ENCODE measurements at places on chromosomes 1 and 21.

DNA sequence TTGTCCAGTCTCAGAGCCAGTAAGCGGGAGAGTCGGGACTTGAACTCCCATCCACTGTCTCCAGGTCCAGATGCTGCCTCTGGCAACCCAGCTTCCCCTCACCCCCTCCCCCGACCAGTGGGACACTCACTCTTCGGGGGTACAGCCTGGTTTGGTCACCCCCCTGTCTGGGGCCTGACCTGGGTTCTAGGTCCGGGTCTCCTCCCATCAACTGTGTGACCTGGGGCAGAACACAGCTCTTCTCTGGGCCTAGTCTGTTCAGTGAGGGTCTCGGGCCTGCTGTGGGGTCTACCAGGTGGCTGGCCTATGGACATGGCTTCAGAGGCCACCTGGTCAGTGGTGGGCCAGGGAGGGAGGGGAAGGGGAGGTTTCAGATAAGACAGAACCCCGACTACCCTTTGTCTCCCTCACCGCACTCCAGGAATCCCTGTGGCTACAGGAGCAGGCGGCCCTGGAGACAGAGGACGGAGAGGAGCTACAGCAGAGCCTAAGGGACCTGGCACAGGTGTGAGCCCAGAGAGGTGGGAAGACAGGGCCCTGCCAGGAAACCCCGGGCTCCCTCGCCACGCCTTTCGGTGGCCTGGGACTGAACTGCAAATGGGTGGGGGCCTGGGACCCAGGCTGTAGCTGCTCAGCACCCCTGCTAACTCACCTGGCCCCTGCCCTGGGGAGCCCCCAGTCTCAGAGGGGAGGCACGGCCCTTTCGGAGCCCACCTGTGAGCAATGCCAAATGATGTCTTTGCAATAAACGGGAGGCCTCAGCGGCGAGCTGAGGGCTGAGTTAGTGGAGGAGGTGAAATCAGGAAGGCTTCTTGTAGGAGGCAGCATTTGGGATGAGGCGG is 4.1 kb upstream of the NBPF3 start:
- no peak for DNase-seq

DNA sequence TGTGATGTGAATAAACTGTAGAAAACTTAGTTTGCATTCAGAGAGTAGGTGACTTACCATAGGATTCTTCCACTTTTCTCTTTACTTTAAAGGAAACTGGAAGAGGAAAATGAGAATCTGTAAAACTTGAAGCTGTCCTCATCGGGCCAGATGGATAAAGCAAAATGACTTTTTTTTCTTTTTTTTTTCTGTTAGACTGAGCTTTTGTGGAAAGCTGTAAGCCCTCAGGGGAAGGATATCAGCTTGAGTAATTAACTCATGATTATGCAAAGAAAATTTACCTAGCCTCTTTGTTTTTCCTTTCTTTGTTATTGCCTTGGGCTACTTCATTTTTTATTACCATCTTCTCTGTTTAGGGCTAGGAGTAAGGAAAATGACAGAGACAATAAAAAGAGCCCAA is 53.4 kb downstream of the DPH5 start:
- DNase-seq = no peak

DNA sequence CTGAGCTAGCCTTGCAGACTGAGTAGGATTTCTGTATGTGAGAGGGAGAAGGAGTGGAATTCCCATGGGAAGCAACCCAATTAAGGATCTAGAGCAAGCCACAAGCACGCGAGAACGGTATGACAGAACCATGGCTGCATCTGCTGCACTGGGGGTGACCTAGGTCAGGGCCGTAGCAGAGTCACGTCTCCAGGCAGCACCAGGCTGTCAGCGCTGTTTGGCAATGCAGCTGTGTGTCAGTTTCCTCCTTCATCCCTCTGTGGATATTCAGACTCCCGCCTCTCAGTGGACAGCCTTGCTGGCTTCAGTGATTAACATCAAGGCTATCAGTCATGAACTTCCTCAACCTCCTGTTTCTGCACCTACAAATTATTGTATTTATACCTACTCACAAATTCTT is 118.1 kb upstream of the PPP2R5A start:
- peak; percentile 78 for DNase-seq

- DNase-seq = no peak
Measured at GRCh38 chr1:240650877-240651276, 38.9 kb upstream of the GREM2 start.

DNA sequence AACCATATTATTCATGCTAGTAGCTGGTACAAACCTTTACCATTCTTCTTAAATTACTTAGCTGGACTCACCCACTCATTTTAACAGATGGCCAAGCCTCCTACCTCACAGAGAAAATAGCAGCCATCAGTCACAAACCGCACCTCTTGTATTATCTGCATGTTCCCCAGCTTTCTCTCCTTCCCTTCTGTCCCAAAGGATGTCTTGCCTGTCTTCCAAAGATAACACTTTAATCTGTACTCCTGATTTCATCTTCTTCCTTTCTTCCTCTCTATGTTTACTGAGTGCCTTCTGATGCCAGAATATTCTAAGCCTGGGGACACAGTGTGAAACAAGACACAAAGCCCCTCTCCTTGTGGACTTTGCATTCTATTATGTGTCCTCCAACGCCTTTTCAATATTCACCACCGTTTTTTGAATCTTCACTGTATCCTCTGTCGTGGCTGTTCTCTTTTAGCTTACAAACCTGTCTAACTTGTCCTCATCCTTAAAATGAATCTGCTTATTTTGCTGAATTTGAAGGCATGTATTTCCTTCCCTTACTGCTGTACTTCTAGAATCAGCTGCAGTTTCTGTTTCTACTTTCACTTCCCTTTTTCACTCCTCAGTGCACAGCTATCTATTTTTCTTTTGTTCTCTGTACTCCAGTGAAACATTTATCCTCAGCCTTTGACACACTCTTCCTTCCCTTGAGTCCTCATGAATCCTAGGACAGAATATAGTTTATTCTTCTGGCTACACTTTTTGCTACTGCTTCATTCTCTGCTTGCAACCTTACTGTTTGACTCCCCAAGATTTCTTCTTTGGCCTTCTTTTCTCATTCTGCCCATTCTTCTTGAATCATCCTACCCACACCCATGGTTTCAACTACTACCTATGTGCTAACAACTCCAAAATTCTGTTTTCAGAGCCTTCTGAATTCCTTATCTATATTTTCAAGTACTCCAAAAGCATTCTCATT is 216.9 kb upstream of the SAMSN1 start:
- no peak for DNase-seq

DNA sequence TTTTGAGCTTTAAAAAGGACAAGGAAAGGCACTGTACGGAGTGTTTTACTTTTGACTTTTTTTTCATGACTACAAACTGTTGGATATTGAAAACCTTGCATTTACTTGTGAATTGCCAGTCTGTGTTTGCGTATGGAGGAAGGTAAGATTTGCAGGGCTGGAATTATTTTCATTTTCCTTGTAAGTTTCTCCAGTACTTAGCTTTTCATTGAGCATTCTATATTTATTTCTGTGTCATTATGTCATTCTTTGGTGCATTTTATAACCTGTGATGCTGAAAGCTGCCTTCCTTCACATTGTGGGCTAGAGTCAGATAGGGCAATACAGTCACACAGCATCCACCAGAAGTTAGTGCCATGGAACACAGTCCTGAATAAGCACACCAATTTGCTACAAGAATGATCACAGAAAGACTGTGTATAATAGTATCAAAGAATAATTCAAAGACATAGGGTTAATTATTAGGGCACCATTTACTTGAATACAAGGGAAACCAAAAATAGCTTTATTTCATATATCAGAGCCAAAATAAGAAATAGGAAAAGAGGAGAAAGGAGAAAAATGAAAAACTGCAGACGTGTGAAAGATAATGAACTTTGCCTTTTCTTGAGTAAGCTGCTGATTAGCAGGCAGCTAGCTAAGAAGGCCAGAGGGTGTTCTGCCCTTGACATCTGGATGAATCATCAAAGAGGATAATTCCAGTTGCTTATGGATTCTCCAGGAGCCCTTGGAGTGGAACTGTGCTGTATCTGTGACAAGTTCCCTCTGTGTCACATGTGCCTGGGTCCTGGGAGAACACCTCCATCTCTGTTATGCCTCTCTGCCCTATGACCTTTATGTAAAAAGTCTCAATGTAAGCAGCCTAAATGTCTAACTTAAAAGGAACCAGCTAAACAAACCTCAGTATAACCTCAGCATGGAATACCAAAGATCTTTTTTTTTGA is 8.0 kb upstream of the FAM20B start:
- no peak for DNase-seq

- no peak for DNase-seq
Measured at GRCh38 chr1:86061551-86061990, 95.0 kb downstream of the COL24A1 start.

DNA sequence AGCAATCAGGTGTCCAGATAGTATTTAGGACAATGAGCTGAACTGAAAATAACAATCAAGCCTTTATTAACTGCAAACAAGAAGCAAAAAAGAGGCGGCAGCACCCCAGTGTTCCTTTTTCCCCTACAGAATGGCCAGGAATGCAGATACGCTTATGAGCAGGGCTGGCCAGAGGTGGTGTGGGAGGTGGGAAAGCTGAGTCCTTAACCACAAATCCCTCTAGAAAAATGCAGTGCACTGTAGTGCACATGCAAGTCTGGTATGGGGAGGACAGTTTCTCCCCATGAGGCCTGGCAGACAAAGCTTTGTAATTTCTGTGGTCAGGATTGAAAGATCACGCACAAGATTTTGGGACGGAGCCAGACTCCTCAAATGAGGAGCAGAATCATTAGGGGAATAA is 10.7 kb upstream of the IFNAR1 start:
- DNase-seq = no peak

- no peak for DNase-seq
Measured at GRCh38 chr1:116417678-116418077, 44.6 kb downstream of the ATP1A1 start.

DNA sequence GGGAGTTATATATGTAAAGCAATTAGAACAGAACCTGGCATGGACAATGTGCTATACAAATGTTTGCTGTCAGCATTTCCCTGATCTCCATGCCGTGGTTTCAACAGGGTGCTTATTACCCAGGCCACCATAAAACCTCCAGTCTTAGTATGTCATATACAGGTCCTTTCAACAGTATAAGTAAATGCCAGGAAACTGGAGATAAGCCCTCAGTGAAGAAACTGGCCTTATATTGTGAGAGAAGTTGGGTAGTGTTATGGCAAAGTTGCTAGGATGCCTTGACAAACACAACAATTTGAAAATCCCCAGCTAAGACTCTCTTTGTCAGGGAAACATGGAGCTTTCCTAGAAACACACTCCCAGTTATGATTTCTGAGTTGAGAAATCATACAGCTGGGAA is 850.2 kb upstream of the ADAMTS5 start:
- DNase-seq = no peak

Measured in glomerular endothelial cell (primary cell).